IgD-negative memory B cell (primary cell): ENCODE measurements at places on chromosomes 4 and X. TPM values are rescaled to one million over a fixed set of nuclear protein-coding genes. Genes with fewer than 3 reads are reported as not detected.

The N4BP2 gene
- 6.1 TPM for polyA plus RNA-seq

The RNF128 gene
- not detected for polyA plus RNA-seq

The PGAM4 gene
- not detected for polyA plus RNA-seq

The PROM1 gene
- polyA plus RNA-seq, result not detected

The PCDH11X gene
- polyA plus RNA-seq, result not detected

The SPINK2 gene
- polyA plus RNA-seq, result 7.1 TPM

The F8 gene
- polyA plus RNA-seq, result 2.7 TPM

The ATOH1 gene
- not detected for polyA plus RNA-seq

The MAGED4 gene
- 1.1 TPM for polyA plus RNA-seq

The SUPT20HL2 gene
- polyA plus RNA-seq, result not detected

The CCDC110 gene
- not detected for polyA plus RNA-seq

The ETDA gene
- not detected for polyA plus RNA-seq

The GPRIN3 gene
- 0.50 TPM for polyA plus RNA-seq

The CPLX1 gene
- not detected for polyA plus RNA-seq

The NEIL3 gene
- not detected for polyA plus RNA-seq

The CYBB gene
- 122 TPM for polyA plus RNA-seq

The NR3C2 gene
- polyA plus RNA-seq, result 2.3 TPM

The RAI2 gene
- not detected for polyA plus RNA-seq

The FAT4 gene
- not detected for polyA plus RNA-seq

The MAGED4B gene
- polyA plus RNA-seq, result 5.6 TPM

The RASGEF1B gene
- polyA plus RNA-seq, result 17.5 TPM

The SMR3B gene
- not detected for polyA plus RNA-seq

The NLRP2B gene
- polyA plus RNA-seq, result not detected

The GYG2 gene
- polyA plus RNA-seq, result not detected

The SPATA18 gene
- polyA plus RNA-seq, result 0.40 TPM

The NLGN4X gene
- polyA plus RNA-seq, result not detected

The GAGE2A gene
- not detected for polyA plus RNA-seq

The SLC7A11 gene
- 0.04 TPM for polyA plus RNA-seq

The FAM47E gene
- not detected for polyA plus RNA-seq

The RAP2C gene
- polyA plus RNA-seq, result 13.9 TPM

The TMEM184C gene
- polyA plus RNA-seq, result 24.1 TPM

The BGN gene
- polyA plus RNA-seq, result not detected

The HELT gene
- polyA plus RNA-seq, result not detected

The IBSP gene
- not detected for polyA plus RNA-seq

The TLL1 gene
- not detected for polyA plus RNA-seq

The PRDM8 gene
- polyA plus RNA-seq, result 3.8 TPM

The SYTL4 gene
- polyA plus RNA-seq, result 0.11 TPM

The PCSK1N gene
- polyA plus RNA-seq, result 0.51 TPM

The NWD2 gene
- polyA plus RNA-seq, result not detected

The STATH gene
- polyA plus RNA-seq, result not detected

The TMEM271 gene
- not detected for polyA plus RNA-seq

The GABRG1 gene
- polyA plus RNA-seq, result not detected

The MAGEA1 gene
- polyA plus RNA-seq, result not detected

The BTK gene
- polyA plus RNA-seq, result 113 TPM

The CEP135 gene
- polyA plus RNA-seq, result 12.5 TPM

The CD40LG gene
- polyA plus RNA-seq, result 2.0 TPM
